Brain microvascular endothelial cell (primary cell): ENCODE measurements at places on chromosomes 2 and 18.

DNA sequence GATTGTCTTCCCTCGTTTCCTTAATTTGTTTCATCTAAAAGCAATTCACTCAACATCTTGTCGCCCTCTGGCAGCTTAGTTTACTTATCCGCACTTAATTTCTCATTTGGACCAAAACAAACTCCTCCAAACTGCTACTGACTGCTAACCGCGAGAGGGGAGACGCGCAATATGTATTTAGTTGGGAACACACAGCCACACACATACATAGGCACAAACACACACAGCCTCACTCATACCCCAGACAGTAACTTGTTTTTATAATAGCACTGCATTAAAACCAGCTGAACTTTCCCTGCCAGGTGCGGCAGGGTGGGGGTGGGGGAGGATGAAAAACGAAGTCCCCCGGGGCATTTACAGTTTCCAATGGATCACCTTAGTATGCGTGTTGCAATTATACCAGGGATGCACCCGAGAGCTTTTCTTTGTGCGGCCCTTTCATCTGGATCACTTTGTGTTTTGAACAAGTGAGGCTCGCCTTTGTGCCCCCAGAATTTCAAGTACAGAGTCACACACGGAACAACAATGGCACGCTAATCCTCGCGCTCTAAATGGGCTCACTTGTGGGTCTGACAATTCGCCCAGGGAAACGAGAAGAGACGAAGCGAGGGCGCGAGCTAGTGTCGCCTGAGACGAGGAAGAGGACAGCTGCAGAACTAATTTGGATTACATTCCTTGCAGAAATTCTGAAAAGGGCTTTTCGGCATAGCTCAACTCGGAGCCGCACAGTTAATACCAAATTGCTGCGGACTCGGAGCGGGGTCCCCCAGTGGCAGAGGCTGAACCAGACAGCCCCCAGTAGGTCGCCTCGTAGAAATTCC lies 2.4 kb downstream of the ERBB4 start:
- no peak for DNase-seq

DNA sequence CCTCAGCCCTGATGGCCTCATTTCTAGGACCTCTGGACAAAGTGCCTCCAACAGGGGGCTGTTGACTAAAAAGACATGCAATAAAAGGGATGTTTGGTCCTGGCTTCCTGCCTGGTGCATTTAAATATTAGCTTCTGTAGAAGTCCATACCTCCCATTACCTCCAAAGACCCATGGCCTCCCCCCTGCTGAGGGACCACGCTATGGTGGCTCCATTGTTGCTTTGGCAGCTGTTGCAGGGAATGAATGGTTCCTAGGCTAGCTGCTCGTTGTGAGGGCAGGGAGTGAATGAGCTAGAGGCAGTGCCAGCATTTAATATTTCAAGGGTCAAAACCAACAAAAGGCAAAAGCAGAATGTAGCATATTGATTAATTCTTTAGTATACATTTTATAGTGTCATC lies 285.9 kb downstream of the SLC8A1 start:
- no peak for DNase-seq

GRCh38 chr18:35143622-35144596 lies 96.9 kb upstream of the ZNF397 start:
- DNase-seq, result peak; percentile 54

GRCh38 chr2:221808488-221808887 lies 236.4 kb upstream of the EPHA4 start:
- DNase-seq, result no peak

GRCh38 chr2:195318440-195319111 lies 338.4 kb upstream of the SLC39A10 start:
- DNase-seq, result peak; percentile 18

GRCh38 chr2:20353241-20353992 lies 2.8 kb upstream of the PUM2 start:
- DNase-seq, result no peak

DNA sequence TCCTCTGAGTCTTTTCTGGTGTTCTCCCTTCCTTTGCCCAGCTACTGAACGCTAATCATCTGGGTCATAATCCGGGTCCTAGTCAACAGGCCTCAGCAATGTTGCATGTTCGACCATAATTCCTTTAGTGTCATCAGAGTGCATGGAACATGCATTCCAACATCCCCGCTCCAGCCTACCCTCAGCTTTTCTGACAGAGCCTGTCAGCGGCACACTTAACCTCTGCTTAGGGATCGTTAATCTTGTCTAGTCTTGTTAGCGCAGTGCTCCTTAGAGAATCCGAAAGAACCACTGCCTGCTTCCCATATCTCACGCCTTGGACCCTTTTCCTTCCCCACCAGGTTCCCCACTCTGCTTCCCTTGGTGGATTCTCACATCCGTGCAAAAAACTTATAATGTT lies 767.9 kb upstream of the ID2 start:
- DNase-seq, result no peak

DNA sequence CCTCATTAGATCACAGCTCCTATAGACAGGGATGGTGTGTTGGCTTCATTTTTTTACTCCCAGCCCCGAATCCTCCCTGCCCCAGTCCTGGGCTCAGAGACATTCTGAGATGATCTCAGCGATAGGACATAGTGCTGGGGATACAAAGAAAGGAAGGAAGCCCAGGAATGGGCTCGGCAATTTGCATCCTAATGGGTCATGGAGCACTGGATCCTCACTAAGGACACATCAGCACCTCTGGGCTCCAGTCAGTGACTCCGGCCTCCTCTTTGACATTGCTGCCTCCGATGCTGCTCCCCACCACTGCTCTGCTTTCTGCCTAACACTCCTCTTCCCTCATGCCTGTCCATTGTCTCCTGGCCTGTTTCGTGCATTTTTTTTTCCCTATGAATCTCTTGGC lies 489.1 kb downstream of the STK39 start:
- DNase-seq, result no peak

DNA sequence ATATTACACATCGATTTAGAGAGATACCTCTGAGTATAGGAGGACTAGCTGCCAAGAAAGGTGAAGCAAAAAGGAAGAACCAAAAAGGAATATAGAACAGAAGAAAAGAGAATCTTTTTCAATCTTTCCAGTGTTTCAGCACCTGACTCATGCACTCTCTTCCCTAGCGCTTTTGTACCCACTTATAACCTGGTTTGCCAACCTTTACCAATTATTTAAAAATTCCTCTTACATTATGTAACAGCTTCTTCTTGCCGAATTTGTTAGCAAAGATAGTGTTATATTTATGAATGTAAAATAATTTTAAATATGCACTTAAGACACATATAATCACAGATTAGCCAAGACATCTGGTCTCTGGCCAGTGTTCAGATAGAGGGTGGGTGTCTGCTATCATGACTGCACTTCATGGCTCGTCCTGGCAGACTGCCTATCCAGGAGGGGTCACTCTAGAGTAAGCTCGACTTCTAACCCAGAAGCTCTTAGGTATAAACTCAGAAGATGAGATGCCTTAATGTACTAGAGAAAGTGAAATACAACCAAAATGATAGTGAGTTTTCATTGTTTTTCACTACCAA lies 122.9 kb downstream of the ATAD2B start:
- DNase-seq, result peak; percentile 34

DNA sequence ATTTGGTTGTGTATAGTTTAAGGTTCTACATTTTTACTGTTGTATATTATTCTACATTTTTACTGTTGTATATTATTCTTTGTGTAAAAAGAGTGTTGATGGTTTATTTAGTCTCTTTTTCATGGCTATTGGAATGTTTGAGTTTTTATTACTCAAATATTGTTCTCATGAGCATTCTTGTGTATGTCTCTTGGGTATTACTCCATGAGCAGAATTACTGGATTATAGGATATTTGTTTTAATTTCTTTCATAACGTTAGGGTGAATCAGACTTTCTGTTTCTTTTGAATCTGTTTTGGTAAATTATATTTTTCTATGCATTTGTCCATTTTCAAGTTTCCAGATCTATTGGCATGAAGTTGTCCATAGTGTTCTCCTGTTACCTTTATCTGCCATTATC lies 111.6 kb downstream of the DYNAP start:
- no peak for DNase-seq

DNA sequence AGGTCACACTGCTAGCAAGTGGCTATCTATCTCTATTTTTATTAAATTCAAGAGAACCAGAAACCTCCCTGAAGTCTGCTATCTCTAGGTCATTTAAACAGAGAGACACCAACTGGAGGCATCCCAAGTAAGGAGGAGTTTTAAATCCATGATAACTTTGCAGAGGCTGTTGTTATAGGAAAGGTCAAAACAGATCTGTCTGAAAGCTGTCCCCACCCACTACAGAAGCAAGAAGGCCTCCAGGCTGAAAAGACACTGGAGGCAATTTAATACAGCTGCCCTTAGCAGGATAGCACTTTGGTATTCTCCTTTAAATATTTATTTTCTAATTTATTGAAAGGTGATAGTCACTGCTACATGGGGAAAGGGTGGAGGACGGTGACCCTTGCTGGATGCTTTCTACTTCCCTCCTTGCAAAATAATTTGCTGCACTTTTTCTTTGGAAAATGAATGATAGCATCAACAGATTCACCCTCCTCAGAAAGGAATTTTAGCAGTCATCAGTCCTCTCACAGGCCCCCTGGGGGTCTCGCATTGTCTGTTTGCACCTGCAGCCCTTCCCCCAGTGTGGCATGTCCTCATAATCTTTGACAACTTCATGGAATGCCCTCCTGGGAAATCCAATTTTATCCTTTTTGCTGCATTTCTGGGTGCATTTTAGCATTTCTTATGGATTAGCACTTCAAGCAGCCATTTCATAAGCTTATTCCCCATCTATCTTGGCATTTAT lies 429.5 kb upstream of the TNP1 start:
- no peak for DNase-seq

DNA sequence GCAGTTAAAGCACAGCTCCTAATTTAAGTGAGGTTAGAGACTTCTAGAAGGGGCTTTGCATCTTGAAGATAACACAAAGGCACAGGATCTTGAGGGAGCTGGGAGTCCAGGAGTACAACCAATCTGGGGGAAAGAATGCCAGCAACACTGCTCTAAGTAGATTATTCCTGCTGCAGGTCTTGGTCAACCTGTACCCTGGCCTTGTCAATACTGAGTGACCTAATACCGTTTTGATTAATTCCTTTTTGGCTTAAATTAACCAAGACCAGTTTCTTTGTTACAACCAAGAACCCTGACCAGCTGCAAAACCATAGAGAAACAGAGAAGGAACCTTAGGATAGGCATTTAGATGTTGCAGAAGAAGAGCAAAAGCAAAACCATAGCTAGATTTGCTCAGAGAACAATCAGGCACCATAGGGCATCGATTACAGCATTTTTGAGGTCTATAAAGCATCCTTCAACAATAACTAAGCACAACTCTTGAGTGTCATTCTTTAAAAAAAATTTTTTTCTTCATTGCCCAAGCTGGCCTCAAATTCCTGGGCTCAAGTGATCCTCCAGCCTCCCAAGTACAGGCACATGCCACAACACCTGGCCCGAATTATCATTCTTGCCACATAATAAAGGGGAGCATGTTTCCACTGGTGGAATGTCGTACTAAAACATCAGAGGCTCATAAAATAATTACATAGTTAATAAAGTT lies 6.3 kb downstream of the STARD7 start:
- no peak for DNase-seq

DNA sequence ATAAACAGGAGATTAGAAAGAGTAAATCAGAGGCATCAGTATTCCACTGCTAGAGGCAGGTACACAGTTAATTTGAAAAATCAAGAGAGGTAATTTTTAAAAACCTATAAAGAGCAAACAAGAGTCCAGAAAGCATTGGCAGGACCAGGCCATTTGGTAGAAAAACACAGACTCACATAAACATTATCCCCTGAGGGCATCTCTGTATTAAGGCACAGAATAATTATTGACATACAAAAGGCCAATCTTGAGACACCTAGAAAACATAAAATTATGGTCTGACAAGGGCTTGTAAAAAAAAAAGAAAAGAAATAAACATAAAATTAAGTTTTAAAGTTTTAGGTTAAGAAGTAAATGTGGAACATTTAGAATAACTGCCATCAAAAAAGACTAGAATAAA lies 120.6 kb downstream of the OSBPL1A start:
- no peak for DNase-seq

DNA sequence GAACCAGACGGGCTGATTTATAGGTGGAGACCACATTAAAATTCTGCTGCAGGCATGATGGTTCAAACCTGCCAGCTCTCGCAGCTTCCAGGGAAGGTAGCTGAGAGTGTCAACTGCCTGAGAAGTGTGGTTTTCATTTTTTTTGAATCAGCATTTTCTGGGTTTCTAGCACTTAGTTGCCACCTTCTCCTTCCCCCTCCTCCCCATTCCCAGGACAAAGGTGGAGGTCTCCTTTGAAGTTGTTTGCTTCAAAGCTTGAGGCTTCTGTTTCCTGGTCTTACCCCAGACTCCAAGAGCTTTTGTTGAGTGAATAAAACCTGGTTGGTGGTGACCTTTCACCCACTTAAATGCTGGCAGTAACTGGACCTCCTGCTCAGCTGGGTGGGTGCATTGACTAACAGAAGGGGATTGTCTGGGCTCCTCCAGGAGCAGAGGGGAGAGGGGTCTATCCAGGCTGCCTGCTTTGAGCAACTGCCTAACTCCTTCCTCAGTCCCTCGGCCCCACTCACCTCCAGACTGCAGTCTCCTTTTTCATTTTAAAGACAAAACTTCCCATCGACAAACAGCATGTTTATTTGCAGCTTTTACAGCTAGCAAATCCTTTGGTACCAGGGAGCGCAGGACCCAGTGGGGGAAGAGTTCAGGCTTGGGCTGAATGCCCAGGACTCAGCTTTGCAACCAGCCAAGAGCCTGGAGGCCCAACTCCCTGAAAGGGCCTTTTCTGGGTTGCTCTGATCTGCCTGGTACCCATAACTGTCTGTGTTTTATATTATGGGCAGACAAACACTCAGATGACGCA lies 3.5 kb downstream of the RHOB start:
- peak; percentile 78 for DNase-seq

DNA sequence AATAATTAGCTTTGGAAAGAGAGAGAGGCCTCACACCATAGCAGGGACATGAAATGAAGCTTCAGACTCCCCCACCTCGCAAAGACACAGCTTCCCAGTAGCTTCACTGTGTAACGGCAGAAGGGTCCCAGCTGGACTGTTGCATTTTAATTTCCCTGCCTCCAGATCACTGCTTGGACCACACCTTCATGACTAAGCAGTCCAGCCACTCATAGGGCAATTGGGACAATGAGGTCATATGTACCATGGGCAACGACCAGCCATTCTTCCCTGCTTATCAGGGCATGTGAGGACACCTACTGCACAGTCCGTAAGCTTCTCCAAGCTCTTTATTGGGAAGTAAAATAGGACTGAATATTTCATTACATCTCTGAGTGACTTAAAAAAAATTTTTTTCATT lies 183.0 kb downstream of the MREG start:
- DNase-seq, result no peak

- peak; percentile 55 for DNase-seq
Measured at GRCh38 chr2:237744613-237745249, 53.8 kb upstream of the RBM44 start.

DNA sequence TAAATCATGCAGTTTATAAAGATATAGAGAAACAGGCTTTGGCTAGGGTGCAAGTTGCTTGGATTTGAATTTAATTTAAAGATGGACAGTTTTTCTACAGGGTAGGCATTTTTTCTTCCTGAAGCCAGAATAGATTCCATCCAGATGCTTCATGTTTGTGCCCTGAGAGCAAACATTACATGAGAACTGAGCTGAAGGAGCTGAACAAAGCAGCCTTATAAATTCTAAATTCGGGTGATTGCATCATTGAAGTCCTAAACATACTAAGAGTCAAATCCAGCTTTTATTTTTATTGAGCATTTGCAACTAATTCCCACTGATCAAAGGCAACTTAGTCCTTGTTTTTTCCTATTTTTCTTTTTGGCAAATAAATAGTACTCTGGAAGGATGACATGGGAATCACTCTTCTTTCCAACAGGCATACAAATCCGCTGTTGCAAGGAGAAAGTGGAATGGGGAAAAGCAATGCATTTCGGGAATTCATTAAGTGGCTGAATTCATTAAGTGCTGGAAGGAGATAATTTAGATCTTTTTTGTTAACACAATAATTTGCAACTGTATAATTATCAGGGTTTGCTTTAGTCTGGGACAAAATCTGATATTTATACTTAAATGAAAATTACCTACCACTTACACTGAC lies 828.0 kb downstream of the SLC4A3 start:
- no peak for DNase-seq
